ENCODE measurements at places on chromosomes 2 and 18. TPM values are rescaled to one million over a fixed set of nuclear protein-coding genes. Genes with fewer than 3 reads are reported as not detected.
A peak's percentile ranks its signal among the peaks of the same experiment; 100 is the strongest.

DNA sequence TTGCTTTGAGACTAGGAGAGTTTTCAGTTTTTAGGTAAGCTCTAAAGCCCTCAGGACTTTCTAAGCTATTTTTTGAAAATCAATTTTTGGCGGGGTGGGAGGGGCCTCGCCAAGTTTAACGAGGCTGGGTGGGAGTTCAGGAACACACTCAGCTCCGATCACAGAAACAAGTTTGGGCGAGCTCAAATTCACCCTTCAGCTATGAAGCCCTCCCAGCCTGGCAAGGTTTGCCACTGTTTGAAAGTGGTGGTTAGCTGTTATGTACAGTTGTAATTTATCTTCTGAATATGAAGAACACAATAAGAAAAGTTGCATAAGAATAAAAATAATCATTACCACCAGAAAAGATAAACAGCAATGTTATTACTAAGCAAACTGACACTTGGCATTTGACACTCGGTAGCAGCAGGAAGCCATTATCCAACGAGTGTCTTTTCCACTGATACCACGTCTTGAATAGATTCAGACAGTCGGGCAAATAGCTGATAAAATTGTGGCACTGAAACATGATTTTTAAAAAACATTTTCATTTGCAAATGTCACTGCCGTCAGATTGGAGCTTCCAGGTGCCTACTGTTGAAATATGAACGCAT lies 59.8 kb downstream of the KCTD1 start:
- DNase-seq, result no peak

- peak; percentile 67 for DNase-seq
These were observed 62.1 kb downstream of the SETBP1 start for GRCh38 chr18:44742718-44743311.

- DNase-seq, result peak; percentile 19
These were observed 376.3 kb upstream of the UBE2E3 start for GRCh38 chr2:180604077-180604476.

DNA sequence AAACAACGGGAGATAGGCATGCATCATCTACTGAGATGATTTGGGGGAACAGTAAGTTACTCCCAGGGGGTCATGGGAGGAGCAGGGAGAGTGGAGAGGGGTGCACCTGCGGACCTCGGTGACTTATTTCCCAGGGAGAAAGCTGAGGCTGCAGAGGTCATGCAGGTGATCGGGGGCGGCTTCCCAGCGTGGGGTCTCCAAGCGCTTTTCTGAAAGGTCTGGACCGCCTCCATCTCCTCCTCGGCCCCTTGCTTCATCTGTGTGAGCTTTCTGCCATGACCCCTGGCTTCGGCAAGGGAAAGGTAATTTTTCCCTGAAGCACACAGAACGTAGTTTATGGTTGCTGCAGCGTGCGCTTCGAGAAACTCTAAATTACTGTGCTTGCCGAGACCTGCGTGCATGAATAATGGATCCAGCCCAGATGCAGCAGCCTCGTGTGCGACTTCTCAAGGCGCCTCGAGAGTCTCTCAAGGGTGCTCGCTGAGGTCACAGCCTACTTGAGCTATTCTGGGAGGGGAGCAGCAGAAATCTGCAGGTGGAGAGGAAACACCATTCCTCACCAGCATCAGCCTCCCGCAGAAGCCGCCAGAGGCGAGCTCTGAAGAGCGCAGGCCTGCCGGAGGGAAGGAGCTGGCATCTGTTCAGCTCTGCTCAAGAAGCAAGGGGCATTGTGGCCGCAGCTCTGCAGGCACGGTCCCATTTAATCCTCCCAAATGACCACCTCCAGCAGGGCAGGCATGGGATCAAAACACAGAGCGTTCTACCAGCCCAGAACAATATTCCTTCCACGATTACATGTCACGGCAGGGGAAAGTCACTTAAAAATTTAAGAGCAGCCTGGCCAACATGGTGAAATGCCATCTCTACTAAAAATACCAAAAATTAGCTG lies 308.4 kb upstream of the MYT1L start:
- DNase-seq, result no peak

Gene SLC9A4
- total RNA-seq, result not detected

Gene UNC80
- total RNA-seq, result not detected

Gene SERPINB11
- total RNA-seq, result not detected

Measured in GM23248 (cell line).